NCI-H1417 treated with DMSO at 0.1 percent for 48 hours (cell line): ENCODE measurements at places on chromosomes 13 and 19.

DNA sequence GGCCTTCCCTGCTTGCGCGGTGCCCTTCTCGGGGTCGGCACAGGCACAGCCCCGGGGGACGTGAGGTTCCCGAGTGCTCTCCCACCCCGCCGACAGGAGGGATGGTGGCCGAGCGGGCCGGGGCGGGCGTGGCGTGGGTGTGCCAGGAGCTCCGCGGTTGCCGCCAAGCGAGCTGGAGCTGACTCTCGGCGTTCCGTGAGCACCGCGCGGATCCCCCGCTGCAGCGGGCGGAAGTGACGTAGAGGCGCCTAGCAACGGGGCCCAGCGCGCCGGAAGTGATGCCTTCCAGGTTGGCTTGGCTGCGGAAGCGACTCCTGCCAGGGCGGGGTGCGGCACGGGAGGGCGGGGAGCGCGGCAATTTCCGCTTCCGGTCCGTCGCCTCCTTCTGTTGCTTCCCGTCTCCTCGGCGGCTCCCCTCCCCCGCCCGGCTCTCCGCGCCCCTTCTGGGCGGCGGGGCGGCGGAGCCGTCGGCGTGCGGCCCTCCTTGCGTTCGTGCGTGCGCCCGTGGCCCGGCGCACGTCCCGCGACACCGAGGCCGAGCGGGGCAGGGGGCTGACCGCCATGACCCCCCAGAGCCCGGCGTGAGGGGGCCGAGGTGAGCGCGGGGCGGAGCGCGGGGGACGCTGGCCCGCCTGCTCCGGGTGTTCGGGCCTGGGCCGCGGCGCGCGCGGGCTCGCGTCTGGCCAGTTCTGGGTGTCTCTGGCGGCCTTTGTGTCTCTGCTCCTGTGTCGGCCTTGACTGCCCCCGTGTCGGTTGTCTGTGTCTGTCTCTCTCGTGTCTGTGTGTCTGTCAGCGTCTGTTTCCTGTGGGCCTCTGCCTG is at the start of gene EPN1:
TSS of gene EPN1 (plus strand) at position 386 of the 820 bp plus-strand sequence. CDS start 3,402 bp downstream, outside the sequence.
- peak; percentile 54 for DNase-seq

DNA sequence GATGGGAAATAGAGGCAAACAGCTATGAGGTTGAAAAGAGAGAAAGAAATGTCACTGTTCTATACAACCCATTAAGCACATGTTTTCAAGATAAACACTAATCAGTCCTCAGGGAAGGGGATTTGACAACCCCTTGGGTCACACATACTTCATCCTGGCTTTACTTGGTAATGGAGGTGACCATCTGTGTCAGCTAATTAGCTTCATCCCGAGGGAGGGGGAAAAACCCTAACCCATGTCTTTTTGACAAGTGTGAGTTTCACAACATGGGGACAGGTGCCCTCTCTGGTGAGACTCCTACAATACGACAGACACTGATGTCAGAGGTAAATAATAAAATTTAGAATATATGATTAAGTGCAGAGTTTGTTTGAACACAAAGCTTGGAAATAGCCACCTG is 43.1 kb downstream of the ZNF611 start:
- no peak for DNase-seq

- DNase-seq = no peak
These were observed 327.5 kb downstream of the NDFIP2 start for GRCh38 chr13:79808475-79808874.

GRCh38 chr19:2600914-2601870 is 101.3 kb downstream of the GNG7 start:
- DNase-seq = no peak

DNA sequence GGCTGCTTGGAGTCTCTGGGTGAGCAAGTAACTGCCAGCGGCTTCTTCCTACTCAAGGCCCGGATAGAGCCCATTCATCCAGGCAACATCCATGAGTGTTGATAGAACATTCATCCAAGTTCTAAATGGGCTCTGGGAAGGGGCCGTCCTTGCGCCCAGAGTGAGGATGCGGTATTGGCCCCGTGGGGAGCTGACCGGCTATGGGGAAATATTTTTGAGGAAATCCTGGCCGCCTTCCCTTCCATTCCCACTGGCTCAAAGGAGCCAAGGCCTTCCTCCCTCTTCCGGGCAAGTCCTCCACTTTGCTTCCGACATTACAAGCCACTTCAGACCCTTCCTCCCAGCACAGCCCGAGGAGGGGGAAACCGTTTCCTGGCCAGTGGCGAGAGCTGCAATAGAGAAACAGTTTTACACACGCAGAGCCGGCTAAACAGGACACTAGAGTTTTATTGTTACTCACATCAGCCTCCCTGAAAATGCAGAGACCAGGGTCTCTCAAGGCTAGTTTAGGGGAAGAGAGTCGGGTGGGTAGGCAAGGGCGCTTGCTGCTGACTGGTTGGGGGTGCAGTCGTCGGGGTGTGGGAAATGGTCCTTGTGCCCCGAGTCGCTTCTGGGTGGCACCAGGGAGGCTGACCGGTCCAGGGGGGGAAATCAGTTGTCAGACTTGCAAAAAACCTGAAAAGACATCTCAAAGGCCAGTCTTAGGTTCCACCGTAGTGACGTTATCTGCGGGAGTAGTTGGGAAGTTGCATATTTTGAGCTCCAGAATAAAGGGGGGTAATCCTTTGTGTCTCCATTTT is 37.5 kb downstream of the C13orf46 start:
- no peak for DNase-seq

- DNase-seq = no peak
These were observed 7.2 kb upstream of the SLC35E1 start for GRCh38 chr19:16579381-16579780.

GRCh38 chr13:97978651-97979050 is 25.2 kb downstream of the IPO5 start:
- DNase-seq = no peak

- DNase-seq = no peak
These were observed 70.8 kb upstream of the FGF14 start for GRCh38 chr13:102472650-102473049.

DNA sequence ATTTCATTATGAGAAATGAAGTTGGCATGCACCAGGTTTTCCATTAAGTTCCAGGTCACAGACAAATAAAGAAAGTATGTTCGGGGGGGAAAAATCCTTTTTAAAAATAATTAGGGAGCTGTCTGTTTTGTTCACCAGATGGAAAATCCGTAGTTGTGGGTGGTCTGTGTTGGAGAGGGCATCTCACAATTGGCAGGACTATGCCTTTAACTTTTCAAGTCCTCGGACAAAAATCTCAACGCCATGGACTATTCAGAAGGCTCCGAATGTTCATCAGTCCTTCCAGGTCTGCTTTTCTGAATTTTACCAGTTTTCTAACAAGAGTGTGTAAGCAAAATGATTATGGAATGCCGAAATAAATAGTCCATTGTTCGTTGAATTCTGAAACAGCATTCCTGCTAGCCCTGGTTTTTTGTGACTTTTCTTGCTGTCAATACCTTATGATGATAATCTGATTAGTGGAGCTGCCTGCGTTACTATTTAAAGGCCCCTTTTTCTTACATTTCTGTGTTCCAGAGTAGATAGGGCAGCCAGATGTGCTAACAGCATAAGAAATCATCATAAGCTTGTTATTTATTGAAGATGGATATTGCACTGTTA is 146.9 kb downstream of the TM9SF2 start:
- DNase-seq = no peak

DNA sequence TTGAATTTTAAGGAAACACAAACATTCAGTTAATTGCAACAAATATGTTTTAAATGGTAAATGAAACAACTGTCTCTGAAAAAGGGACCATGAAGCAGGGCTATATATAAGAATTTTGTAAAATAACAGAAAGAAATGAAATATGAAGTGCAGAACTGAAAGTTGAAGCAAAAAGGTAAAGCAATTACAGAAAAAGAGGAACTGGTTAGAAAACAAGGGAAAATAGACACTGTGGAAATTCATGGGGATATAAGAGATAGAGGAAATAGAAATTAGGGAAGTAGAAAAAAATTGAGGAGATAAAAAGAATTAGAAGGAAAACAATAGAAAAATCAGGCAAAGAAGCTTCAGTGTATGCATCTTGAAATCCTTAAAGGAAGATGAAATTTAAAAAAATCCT is 40.0 kb upstream of the TDRD3 start:
- no peak for DNase-seq

DNA sequence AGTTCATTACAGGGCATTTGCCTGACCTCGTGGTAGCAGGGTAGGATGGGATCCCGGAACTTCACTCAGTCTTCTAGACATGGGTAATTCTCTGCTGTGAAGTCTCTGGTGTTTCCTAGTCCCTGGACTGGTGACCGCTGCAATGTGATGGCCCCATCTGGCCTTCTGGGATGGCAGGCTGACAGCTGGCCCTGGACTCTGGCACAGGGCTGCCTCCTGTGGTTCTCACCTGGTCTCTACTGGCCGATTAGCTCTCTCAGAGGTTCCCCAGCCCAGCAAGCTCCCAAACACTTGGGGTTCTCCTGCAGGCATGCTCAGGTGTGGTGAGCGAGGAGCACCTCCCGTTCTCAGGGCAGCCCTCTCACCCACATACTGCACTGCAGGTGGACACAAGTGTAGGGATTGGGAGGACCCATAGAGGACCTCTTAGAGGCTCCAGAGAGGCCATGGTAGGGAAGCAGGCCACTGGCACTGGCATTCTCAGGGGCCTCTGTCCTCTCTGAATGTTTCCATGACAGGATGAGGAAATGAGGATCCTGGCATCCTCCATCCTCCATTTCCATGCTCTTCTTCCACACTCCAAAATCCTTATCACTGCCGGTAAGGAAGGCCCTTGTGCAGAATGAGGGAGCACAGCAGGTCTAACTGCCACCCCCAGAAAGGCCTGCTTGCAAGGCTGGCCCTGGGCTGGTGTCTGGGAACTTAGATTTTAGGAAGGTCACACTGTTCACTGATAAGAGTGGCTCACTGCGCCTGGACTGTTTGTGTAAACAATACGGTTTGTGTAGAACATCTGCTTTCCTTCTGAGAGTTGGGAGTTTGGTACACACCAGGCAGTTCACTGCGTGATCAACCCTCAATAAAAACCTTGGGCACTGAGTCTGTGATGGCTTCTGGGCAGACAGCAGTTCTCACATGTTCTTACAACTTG is 31.5 kb upstream of the FARP1 start:
- DNase-seq = no peak

GRCh38 chr13:37094840-37095239 is 10.6 kb downstream of the CSNK1A1L start:
- DNase-seq = no peak

DNA sequence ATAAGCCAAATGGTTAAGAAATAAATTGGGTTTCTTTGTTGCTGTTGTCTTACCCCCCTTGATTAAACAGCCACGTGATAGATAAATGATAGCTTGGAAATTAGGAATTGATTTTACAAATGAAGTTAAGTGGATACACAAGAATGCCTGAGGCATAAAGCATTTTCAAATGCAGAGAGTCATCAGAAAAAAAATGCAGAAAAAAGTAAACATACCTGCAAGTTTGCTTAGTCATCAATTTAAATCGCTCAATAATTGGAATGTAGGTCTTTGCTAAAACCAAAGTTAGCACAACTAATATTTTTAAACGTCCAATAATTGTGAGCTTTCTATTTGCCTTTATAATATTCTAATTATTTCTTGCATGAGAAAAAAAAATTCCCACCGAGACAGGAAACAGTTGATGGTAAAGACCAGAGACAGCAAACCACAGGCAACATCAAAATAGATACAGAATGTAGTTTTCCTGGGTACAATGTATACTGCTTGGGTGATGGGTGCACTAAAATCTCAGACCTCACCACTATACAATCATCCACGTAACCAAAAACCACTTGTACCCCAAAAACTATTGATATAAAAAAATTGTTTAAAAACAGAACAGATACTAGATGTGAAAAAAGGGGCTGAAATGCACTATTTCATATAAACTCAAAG is 924.0 kb downstream of the PCDH9 start:
- DNase-seq = peak; percentile 43

GRCh38 chr13:112846411-112847115 is 122.5 kb upstream of the MCF2L start:
- DNase-seq = no peak

DNA sequence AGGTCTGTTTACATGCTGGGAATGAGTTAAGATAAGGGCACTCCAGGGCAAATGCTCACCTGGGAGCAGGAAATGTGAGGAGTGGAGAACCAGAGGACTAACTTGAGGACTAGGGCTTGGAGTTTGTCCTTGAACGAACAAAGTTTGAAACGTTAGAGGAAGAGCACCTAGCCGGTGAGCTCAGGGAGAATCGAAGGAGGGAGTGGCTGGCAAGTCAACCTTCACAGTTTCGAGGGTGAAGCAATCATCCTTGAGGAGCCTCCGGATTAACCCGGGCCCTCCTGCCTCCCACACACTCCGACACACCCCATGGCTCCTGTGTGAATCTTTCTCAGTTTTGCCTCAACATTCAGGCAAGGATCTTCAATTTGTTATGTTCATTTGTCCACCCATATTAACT is 58.6 kb downstream of the LMO7 start:
- DNase-seq = no peak

- DNase-seq = no peak
These were observed 739.1 kb downstream of the GPC5 start for GRCh38 chr13:92137520-92137919.

DNA sequence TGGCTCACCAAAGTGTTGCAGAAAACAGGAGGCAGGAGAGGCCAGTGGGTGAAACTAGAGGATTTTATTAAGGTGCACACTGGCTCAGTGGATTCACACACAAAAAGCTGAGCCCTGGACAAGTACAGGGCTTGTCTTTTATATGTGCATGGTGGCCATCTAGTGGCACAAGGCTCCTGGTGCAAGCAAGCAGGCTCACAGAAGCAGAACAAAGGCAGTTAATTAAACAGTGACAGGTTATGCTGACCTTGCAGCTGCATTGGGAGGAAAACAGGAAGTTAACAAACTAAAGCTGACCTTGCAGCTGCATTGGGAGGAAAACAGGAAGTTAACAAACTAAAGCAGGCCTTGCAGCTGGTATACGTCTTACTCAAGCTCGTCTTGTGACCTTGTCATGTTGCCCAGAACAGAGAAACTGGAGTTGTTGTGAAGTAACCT is 65.3 kb upstream of the ZNF681 start:
- DNase-seq = no peak

GRCh38 chr19:42017040-42017439 is 23.0 kb upstream of the ATP1A3 start:
- no peak for DNase-seq

DNA sequence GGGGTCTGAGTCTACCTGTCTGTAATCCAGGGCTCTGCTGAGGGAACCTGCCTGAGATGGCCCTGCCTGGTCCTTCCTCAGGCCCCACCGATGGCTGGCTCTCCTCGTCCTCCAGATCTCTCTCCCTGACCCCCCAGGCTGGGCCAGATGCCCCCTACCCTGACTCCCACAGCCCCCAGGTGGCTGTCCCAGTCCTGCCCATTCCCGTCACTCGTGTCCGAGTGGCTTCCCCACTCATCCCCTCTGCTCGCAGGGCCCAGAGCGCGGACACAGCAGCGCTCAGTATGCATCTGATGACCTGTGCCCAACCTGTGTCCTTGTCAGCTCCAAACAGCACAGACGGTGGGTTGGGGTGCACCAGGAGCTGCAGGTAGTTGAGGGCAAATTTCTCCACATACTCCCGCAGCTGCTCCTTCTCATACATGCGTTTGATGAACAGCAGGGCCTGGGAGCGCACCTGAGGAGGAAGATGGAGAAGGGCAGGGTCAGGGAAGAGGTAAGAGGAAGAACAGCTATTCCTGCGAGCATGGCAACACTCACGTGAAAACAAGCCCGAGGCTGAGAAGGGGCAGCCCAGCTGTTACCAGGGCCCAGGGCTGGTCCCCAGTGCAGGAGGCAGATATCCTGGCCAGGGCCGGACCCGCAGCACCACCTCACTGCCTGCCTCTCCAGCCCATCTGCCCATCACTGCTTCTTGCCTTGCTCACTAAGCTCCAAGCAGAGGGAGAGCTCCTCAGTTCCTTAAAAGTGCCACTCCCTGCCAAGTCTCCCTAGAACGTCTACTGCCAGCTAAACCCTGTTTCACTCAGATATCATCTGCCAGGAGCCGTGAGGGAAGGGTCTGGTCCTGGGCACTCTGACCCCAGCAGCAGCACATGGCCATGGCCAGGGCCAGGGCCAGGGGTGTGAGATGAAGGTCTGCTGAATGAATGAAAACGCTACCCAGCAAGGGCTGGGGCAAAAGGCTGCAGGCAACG is 11.1 kb upstream of the RSPH6A start:
- DNase-seq = no peak
